Mesothelial cell of epicardium (in vitro differentiated cells): ENCODE measurements at places on chromosomes 11 and 22. TPM values are rescaled to one million over a fixed set of nuclear protein-coding genes. Genes with fewer than 3 reads are reported as not detected.

The GRM5 gene
- 0.35 to 0.42 TPM (median 0.41 TPM) in 3 replicates for total RNA-seq

- no peak for DNase-seq
Observed at GRCh38 chr22:28815729-28816128, 15.4 kb upstream of the XBP1 start.

DNA sequence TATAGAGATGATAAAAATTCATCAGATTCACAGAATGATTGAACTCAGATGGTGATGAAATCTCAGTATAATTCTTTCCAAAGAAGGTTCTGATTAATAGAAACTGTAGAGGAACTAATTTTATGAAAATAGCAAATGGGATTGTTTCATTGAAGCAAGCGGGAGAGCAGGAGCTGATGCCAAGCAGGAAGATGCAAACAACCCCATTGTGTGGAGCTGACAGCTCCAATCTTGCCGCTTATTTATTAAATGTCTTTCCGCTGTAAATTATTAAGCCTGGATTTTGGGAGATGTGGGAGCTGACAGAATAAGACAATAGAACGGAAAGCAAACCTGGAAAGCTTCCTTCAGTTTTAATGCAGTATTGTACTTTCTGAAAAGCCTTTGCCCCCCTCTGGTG, 6.0 kb upstream of the TMEM218 start:
- DNase-seq, result no peak

DNA sequence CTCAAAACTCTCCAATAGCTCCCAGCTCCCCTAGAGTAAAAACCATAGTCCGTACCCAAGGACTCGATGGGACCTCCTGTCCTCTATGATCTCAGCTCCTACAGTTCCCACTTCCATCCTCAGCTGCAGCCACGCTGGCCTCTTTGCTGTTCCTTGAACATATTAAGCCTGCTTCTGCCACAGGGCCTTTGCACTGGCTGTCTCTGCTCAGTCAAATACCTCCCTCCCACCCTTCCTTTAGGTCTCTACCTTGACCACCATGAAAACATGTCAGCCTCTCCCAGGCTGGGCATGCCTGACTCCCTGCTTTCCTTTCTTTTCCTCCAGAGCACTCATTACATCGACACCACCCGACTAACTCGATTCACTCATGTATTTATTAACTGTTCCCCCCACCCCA, 24.5 kb downstream of the TMEM184B start:
- no peak for DNase-seq

The TUBA8 gene
- total RNA-seq, result 2.4 to 2.9 TPM (median 2.5 TPM) in 3 replicates

GRCh38 chr11:5691964-5692361, 2.4 kb downstream of the TRIM22 start:
- DNase-seq, result no peak

DNA sequence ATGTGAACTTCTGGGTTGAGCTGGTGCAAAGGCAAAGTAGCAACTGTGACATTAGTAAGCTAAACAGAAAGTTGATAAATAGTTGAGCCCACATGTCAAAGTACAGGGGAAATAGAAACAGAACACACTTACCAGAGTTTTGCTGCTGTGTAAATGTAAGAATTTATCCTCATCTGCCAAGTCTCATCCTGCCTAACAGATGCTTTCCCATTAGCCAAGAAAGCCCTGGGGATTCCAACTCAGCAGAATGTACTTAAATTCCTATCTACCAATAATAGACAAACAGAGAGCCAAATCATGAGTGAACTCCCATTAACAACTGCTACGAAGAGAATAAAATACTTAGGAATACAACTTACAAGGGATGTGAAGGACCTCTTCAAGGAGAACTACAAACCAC, 7.3 kb upstream of the OR51A2 start:
- DNase-seq, result no peak

DNA sequence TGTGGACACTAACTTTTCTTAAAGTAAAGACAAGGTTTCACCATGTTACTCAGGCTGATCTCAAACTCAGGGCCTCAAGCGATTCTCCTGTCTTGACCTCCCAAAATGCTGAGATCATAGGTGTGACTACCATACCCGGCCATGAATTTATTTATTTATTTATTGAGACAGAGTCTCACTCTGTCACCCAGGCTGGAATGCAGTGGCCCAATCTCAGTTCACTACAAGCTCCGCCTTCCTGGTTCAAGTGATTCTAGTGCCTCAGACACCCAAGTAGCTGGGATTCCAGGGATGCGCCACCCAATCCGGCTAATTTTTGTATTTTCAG, 29.7 kb upstream of the PCF11 start:
- DNase-seq, result no peak

DNA sequence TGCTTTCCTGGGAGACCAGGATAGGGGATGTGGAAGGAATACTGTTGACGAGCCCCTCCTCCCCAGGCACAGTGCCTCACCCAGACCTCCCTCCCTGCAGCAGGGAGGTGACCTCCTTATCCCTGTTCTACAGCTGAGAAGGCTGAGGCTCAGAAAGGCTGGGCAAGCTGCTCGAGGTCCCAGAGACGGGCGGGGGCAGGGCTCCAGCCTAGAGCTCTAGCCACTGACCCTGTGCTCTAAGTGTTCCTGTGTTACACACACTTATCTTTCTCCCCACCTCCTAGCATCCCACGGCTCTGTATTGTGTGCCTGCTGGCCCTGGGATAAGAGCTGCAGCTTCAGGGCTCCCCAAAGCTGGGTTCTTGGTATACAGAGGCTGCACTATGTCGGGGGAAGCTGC, 7.9 kb downstream of the CCDC134 start:
- no peak for DNase-seq

The DTX4 gene
- total RNA-seq, result 37.7 to 42.3 TPM (median 39.4 TPM) in 3 replicates

DNA sequence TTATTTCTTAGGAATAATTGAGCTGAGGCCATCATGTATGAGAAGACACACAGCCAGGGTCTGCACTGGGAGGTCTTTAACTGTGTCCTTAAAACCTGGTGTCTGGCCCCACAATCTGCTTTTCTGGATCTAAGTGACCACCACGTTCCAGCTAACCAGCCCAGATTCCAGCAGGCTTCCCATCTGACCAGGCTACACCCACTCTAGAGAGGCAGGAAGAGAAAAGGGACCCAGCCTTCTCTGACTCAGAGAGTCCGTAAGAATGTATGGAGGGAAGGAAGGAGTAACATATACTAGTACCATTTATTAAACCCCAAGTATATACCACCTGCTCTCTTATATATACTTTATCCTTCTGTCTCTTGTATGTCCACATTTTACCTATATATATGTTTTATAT, 80.1 kb downstream of the LDLRAD3 start:
- DNase-seq, result no peak

DNA sequence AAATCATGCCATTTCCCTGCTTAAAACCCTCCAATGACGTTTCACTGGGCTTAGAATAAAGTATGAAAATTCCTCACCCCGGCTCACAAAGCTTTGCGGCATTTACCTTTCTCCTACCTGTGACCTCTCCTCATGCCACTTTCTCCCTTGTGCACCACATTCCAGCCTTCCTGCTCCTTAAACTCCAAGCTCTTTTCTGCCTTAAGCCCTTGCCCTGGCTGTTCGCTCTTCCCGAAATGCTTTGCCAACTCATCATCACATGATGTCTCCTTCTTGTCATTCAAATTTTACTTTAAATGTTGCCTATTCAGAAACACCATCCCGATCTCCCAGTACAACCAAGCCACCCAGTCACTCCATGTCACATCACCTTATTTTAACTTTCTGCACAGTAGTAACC, 2.0 kb downstream of the PLEKHA7 start:
- DNase-seq, result no peak

The CALCA gene
- not detected in 3 replicates for total RNA-seq

GRCh38 chr11:106969644-106970355, 48.5 kb downstream of the GUCY1A2 start:
- DNase-seq, result no peak

DNA sequence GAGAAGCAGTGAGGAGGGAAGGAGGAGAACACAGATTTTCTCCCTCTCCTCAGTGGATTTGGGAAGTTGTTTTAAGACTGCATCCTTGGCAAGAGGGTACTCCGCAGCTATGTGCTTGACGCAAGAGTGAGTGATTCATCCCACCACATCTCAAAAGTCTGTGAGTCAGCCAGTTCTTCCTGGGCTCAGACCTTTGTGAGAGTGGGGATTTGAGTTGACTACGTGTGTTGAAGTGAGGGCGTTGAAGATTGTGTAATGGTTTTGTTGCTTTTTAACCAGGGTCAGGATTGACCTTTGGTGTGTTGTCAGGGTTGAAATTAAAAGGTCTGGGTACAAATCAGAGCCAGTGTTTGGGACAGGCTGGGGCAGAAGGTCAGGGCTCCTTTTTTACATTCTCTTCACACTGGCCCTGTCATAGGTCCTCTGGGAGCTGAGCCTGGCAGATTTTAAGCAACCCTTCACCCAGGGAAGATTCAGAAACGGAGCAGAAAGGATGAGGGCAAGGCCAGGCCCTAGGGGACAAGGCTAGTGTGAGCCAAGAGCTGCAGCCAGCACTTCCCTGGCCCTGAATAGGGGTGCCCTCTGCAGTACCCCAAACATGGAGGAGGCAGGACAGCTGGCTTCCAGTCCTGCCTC, 4.2 kb upstream of the C11orf86 start:
- DNase-seq, result no peak

The PITPNM1 gene
- 54.9 to 56.0 TPM (median 55.8 TPM) in 3 replicates for total RNA-seq

The MFRP gene
- not detected in 3 replicates for total RNA-seq

DNA sequence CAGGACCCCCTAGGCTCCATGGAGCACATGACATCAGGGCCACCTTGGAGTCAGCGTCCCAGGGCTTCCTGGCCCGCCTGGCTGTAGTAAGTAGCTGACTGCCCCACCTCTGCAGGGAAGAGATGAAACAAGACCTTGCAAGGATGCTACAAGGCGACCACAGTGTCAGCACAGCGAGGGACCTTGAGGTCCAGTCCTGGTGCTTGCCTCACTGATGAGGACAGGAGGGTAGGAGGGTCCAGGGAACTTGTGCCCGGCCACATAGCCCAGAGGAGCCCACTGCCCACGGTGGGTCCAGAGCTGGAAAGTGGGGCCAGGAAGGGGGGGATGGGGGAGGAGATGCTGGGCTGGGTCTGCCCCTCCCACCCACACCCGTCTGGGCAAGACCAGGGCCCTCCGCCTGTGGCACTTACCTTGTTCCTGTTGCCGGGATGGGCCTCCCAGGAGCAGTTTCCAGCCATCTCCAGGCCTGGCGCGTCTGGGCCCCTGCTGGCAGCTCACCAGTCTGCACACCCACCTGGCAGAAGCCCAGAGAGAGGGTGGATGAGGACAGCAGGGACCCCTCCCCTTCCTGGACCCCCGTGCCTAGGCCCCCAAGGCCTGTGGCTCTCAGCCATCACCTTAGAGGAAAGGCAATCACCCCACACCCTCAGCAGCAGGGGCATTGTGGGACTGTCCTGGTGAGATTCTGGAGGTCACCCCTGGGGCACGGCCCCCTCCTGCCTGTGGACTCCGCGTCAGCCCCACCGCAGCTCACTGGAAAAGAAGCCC, 3.4 kb downstream of the MRGPRF start:
- no peak for DNase-seq

GRCh38 chr11:2820976-2821375, 64.6 kb downstream of the CDKN1C start:
- DNase-seq, result no peak

GRCh38 chr11:3342709-3343108, 36.2 kb downstream of the ZNF195 start:
- no peak for DNase-seq

The ARFGAP3 gene
- 33.4 to 38.3 TPM (median 36.2 TPM) in 3 replicates for total RNA-seq

The C11orf91 gene
- total RNA-seq, result 0.57 to 0.65 TPM in 2 of 3 replicates, not detected in the other

- no peak for DNase-seq
Observed at GRCh38 chr22:36764060-36764459, 11.9 kb downstream of the IFT27 start.

The CARD10 gene
- total RNA-seq, result 12.2 to 13.6 TPM (median 13.1 TPM) in 3 replicates

GRCh38 chr11:68231621-68232020, 18.5 kb upstream of the KMT5B start:
- no peak for DNase-seq

DNA sequence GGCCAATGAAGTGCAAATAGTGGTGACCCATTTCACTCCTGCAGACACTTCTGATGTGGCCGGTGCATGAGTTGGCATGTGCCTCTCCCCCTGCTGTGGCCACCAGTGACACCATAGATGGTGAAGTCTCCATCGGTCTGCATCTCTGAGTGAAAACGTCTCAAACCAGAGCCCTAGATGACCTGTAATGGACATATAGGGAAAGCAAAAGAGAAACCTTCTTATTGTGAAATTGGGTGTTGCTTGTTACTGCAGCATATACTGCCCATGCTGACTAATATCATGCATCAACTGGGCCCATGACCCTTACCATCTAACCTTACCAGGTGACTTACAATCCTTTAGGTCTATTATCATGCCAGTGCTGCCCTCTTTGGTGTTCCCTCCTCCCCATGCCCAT, 11.7 kb upstream of the VPS37C start:
- no peak for DNase-seq

GRCh38 chr11:117900121-117900648, 23.7 kb upstream of the FXYD6 start:
- DNase-seq, result no peak

GRCh38 chr11:37704791-37705190, 1106.8 kb upstream of the RAG2 start:
- DNase-seq, result no peak

DNA sequence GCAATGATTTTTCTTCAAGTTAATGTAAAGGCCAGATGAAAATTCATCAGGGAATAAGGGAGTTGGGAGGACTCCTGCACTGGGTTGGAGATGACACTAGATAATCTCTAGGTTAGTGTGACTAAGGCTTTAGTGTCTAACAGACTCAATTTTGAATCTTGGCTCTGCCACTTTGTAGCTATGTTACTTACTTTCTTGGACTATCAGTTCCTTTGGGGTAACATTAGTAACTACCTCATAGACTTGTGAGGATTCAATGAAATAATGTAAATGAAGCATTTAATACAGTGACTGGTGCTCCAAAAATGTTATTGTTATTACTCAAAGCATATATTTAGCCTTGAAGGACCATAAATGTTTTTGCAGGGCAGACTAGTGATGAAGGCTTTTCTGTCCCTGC, 9.6 kb upstream of the CCDC89 start:
- no peak for DNase-seq

The TBX1 gene
- 0.34 to 0.45 TPM in 2 of 3 replicates, not detected in the other for total RNA-seq

The DCHS1 gene
- 75.9 to 81.2 TPM (median 77.3 TPM) in 3 replicates for total RNA-seq

The RNF215 gene
- total RNA-seq, result 39.2 to 41.9 TPM (median 39.4 TPM) in 3 replicates

The TRIM6 gene
- total RNA-seq, result 13.4 to 14.6 TPM (median 14.0 TPM) in 3 replicates

The RBMXL2 gene
- total RNA-seq, result 0.16 to 0.22 TPM (median 0.16 TPM) in 3 replicates

DNA sequence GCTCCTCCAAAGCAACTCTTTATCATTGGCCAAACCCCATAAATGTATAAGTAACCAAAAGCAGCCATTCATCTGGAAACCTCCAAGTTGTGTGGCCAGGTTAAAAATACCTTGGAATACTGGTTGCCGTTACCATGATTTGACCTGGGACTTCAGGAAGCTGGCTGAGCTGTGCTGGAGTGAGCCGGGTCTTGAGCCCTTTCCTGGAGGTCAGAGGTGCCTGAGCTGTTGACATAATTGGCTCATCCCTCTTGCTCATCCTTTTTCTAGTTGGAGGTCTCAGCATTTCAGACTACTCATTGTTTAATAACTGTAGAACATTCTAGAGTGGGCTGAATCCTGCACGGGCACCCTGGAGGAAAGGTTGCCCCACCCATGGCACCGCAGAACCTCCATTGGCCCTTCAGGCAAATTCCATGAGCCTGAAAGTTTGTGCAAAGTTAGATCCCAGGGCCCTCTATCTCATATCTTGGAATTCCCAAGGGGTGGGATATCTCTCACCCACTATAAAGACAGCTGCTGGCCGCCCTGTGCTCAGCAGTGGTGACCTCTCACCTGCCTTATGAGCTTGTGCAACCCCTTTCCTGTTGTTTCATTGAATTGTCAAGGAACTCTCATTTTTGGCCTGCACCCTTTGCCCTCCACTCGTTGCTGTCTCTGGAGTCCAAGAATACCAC, 77.0 kb downstream of the C22orf31 start:
- DNase-seq, result no peak

The OR2AG2 gene
- total RNA-seq, result 0.11 to 0.29 TPM (median 0.27 TPM) in 3 replicates
